Lung (tissue), 17 donors: ENCODE measurements at places on chromosomes 7 and 10.

GRCh38 chr7:148091882-148092281 is 498.7 kb upstream of the C7orf33 start:
- no peak for DNase-seq

DNA sequence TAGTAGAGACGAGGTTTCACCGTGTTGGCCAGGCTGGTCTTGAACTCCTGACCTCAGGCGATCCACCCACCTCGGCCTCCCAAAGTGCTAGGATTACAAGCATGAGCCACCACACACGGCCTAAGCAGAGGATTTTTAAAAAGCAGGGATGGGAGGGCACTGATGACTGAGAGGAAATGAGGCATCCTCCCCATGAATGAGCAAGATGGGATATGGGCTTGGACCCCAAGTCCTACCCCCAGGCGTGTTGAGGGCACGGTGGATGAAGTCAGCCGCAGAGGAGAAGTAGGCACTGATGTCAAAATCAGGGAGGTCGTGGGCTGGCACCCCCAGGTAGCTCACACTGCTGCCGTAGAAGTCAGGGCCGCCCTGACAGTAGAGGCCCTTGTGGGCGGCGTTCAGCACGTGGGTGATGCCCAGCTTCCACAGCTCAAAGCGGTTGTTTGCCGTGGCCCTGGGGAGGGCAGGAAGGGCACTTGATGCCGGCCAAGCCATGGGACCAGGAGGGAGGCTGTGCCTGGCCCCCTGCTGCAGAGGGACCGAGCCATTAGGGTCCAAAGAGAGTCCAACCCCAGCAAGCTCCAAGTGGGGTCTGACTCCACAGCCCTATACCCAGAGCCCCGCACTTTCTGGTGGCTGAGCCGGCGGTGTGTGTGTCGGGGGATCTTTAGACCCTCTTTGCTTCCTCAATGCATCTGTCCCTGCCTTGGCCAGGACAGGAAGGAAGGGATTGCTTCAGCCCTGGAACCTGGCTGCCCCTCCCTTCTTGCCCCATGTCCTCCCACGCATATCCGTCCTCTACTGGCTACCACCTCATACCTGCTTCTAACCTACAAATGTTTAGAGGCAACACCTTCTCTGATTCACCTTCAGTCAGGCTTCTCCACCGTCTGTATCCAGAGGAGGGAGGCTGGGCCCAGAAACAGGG is 3.4 kb upstream of the SAMD8 start:
- DNase-seq: no peak

GRCh38 chr10:79128923-79129305 is 60.1 kb downstream of the ZMIZ1 start:
- DNase-seq: no peak

DNA sequence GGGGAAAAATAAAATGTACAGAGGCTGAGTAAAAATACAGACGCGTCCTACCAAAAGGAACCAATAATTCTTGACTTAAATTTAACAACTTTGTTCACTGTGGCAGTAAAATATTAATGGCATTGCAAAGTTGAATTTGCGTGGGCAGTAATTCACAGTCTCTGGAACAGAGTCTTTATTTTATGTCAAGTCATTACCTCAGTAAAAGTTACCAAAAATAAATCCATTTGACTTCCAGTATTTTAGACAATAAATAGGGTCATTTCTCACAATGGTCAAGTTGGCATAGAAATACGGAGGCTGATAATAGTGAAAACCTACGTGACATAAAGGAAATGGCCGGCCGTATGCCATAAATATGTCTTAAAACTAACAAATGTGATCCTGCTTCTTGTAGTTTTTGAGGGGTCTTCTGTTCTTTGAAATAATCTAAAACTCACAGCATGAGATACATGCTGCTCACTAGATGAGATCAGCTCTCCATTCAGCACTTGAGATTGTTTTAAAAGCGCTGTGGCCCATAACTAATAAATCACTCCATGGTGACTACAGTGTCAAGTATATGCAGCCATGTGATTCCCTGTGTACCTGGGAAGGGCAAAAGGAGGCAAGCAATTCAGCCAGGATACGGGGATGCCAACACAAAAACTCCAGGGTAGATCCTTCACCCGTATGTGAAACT is 75.3 kb downstream of the DOCK4 start:
- no peak for DNase-seq

DNA sequence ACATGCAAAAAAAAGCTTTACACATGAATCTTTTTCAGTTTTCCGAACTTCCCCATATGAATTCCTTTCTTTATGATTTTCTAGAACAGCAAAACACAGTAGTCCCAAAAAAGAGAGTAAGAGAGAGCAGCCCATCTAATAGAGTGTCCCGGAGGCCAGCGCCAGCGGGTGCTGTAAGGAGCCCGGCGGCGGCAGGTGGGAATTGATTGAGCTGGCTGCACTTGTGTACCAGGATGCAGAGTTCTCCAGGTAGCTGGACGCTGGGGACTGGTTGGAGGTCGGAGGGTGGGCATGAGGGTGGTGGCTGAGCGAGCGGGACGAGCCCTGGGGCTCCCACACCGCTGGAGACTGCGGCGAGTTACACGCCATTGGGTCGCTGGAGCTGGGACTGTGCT is 4.0 kb downstream of the DLX5 start:
- DNase-seq: no peak

DNA sequence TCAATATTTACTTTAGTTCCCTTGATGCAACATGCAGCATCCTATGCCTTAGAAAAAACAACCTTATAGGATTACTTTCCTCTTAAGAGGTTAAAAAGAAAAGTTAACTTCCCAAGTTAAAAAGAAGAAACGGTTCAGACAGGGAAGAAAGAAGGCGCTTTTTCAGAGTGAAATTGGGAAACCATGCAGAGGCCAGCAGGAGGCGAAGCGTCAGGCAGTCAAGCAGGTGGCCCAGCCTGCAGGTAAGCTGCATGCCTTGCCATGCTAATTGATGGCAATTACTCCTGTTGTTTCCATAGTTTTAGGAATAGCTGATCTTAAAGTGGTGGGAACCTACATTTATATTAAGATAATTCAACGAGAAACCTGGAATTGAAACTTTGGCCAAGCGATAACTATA is 302.6 kb upstream of the SP4 start:
- DNase-seq: no peak

DNA sequence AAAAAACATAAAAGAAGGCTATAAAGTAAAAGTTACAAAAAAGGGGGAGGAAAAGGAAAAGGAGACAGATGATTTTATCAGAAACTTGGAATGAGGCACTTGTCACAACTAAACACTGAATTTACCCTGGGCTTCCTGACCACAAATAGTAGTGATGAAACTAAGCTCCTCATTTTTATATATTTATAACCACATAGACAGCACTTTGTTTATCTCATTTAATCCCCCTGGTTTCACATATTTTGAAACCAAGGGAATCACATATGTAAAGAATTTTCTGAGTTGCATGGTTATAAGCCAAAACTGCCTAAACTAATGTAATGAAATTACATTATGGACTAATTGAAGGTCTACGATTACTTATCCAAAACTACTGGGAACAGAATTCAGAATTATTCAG is 39.6 kb upstream of the MET start:
- no peak for DNase-seq

- DNase-seq: no peak
Measured at GRCh38 chr10:50291261-50291850, 40.0 kb upstream of the ASAH2 start.

DNA sequence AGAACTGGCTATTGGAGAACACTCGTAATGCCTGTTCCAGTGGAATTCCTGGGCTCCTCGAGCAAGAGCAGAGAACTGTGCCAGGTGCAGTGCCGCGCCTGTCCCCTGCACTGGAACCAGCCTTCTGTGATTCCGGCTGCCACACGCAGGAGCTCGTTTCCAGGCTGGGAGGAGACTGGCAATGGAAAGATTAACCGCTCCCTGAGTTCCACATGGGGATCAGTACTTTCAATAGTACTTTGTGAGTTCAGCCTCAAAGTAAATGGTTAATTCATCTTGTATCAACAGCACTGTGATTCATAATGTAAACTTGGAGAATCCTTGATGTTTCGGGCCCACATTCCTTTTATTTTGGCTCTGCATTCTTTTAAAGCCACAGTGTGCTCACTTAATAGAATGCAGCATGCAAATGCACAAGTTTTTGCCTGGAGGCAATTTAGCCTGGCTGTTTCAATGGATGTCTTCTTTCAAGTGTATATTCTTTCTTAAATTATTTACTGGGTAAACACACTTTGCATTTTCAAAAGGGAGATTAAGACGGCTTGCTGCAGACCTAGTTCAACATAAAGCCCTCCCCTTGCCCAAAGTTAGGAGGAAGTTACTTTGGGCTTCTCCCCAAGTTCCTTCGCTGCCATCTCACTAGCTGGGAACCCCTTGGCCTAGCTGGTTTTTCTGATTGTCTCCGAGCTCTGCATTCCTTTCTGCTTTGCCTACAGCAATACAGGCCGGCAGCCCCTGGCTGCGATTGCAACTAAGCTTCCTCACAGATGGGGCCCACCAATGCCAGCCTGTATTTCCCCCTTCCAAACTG is 138.1 kb upstream of the TCF7L2 start:
- peak; percentile 85 for DNase-seq
